ENCODE measurements at places on chromosomes 16 and 17.

- DNase-seq: no peak
These were observed 828 bp downstream of the EMP2 start for GRCh38 chr16:10579575-10579964.

DNA sequence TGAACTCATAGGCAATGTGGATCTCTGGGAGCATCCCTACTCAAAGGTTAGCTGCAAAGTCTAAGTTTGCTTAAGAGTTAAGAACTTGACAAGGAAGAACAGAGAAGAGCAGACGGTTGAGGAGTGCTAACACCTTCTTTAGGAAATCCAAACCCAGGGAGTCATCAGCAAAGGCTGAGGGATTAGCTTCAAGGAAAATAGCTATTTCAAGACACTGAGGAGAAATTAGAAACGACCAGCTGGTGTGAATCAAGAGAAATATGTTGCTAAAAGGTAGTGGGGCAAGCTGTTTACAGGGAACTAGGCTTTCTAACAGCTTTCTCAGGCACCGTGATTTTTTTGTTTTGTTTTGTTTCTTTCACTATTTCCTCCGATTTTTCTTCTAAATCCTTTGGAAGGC lies 90.7 kb downstream of the CDH8 start:
- DNase-seq: no peak

DNA sequence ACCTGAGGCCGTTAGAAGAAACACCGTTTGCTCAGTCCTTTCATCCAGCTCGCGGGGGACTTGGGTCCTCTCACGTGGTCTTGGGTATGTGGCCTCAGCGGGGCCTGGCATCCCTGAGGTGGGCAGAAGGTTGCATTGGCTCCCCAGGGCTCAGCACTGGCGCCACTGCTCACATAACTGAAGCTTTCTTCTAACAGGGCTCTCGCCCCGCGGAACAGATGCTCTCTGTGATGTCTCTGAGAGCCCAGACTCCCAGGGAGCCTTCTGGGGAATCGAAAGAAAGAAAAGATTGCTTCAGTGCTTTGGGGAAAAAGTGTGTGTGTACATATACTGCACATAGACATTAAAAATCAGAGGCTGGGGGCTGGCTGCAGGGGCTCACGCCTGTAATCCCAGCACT lies 10.1 kb downstream of the MGRN1 start:
- DNase-seq: no peak

GRCh38 chr17:82492643-82493225 lies 26.8 kb upstream of the FOXK2 start:
- no peak for DNase-seq

- DNase-seq: no peak
These were observed 41.8 kb downstream of the TNRC6C start for GRCh38 chr17:78000341-78000740.

- no peak for DNase-seq
These were observed 49.7 kb upstream of the CCL2 start for GRCh38 chr17:34205401-34205800.

DNA sequence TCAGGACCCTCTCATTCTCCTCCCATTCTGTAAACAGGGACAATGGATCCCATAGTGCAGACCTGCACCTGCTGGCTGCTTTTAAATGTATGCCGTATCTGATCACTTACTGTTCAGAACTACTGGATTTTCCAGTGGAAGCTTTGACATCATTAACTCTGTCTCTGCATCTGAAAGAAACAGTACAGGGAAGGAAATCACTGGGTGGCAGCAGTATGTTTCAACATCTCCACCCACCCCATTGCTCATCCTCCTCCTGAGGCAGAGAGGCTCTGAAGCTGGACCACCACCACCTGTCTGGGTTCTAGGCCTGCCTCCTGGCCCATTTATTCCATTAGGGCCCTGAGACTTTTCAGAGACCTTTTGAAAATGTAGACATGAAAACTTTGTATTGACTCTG lies 2.6 kb downstream of the CCL15 start:
- DNase-seq: no peak

DNA sequence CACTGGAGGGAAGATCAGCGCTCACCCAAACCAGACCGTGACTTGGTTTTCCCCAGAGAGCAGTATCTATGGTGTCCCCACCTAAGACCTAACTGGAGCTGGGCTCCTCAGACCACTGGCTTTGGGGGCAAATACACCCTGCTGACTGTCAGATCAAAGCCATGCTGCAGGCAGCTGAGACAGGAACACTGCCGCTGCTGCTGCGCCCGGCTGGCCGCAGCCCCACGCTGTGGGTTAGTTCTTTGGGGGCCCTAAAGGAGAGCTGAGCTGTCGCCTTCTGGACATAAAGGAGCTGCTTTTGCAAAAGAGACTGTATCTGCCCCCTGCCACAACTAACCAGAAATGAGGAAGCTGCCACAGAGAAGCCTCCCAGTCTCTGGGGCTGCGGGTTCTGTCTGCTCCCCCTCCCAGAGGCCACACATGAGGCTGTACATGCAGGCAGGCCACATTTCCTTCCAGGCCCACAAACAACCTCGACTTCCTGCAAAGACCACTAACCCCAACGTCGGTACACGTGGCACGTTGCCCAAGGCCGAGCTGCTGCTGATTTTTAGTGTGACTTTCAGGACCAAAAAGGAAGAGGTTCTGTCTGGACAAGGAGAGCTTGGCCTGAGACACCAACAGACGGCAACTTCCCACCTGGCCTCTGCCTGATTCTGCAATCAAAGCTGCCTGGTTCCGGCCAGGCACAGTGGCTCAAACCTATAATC lies 18.2 kb upstream of the ABR start:
- peak; percentile 76 for DNase-seq

GRCh38 chr17:10311131-10311530 lies 61.7 kb downstream of the MYH13 start:
- DNase-seq: no peak

DNA sequence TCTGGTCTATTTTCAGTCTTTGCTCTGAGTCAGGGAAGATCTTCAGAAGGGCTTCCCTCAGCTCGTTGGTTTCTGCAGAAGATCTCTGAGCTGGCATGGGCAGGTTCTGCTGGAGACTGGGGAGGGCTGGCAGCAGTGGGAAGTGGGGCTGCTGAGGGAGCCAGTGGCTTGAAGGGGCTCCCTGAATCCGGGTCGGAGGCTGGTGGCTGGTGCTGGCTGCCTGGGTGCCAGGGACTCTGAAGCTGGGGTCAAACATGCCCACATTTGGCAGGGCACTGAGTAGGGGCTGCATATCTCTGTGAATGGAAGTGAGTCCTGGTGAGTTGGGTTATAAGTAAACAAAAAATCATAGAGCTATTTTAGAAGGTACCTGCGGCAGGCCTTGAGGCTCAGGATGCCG lies 67.0 kb downstream of the N4BP1 start:
- no peak for DNase-seq

- peak; percentile 83 for DNase-seq
These were observed 7.8 kb downstream of the SUPT4H1 start for GRCh38 chr17:58344047-58344790.

DNA sequence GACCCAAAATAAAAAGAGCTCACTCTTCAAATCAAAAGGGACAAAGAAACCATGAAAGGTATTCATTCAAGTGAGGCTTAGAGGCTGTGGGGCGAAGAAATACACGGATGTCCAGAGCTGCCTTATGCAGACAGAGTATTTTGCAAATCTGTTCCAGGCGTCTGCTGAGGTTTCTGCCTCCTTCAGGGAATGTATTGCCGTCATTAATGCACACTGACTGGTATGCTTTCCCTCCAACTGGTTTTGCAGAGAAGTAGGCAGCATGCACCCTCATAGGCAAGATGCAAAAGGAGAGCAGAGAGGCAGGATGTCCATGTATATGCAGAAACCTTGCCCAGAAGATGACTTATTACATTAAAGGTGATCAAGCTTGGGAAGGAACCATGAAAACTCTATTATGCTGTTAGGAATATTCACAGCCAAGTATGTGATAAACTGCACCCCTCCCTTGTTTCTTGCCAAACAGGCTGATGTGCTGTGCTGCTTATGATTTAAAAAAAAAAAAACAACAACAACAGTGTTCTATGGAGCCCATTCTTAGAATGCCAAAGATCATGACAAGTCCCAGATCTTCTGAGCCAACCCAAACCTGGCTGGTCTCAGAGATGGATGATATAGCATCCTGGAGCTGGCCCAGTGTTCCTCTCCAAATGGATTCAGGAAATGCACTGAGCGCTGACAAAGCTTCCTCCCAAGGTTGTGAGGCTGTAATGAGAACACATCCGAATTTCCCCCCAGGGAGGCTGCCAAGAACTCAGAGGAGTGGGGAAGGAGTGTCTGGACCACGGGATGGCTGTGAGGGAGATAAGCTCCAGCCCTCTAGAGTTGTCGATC lies 77.6 kb upstream of the HLF start:
- DNase-seq: no peak

- peak; percentile 79 for DNase-seq
These were observed 120.9 kb downstream of the MRM1 start for GRCh38 chr17:36722121-36722902.

GRCh38 chr17:27915709-27916108 lies 22.5 kb upstream of the LYRM9 start:
- no peak for DNase-seq

GRCh38 chr17:32479074-32479617 lies 7.6 kb upstream of the CDK5R1 start:
- no peak for DNase-seq

DNA sequence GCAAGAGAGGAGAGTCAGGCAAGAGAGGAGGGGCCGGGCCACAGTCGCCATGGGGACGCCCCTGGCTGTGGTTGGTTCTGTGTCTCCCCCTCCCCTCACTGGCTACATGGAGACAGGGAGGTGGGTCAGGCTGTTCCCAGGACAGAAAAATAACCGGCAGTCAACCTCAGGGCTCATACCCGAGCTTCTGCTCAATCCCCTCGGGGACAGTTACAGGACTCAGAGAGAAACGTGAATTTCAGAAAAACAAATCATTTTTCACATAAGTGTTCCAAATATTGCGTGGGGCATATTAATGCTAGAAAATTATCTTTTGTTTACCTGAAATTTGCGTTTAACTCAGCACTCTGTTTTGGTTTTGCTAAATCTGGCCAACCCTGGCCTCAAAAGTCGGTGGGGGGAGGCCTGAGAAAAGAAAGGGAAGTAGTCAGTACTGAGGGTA lies 22.2 kb upstream of the CPSF4L start:
- no peak for DNase-seq

DNA sequence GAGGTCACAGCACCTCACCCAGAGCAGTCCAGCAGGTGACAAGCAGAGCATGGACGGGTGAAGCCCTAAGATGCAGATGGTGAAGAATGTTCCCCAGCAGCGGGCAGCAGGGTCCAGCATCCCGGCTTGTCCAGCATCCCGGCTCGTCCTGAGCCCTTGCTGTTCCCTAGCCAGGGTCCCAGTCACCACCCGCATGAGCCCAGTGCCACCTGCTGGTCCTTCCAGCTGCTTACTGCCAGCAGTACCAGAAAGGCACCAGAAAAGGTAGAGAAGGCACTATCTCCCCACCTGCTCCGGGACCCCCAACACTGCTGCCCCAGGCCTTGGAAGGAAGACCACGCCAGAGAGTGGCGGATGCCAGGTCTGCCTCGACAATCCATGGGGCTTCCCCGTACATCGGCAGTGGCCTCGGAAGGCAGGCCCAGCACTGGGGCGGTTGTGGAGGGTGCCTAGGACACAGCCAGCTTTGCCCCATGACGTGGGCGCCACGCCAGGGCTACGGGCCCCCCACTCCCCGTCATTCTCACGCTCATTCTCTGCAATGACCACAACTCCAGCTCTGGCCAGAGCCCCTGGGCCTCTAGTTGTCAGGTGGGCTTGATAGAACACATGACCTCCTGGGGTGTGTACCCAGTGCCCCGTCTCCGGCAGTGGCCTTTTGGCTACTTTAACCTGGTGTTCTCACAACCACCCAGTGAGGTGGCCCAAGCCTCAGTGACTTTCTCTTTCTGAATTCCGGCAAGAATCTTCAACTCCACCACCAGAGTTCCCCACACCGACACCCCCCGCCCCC lies 1.4 kb downstream of the CENPX start:
- peak; percentile 49 for DNase-seq

GRCh38 chr16:66020046-66020445 lies 346.4 kb upstream of the CDH5 start:
- no peak for DNase-seq

- peak; percentile 3 for DNase-seq
These were observed 954 bp downstream of the IL32 start for GRCh38 chr16:3066440-3066748.

- DNase-seq: no peak
These were observed 13.2 kb downstream of the PELP1 start for GRCh38 chr17:4690745-4691144.

- peak; percentile 33 for DNase-seq
These were observed 322.0 kb downstream of the MAF start for GRCh38 chr16:79278506-79278905.

DNA sequence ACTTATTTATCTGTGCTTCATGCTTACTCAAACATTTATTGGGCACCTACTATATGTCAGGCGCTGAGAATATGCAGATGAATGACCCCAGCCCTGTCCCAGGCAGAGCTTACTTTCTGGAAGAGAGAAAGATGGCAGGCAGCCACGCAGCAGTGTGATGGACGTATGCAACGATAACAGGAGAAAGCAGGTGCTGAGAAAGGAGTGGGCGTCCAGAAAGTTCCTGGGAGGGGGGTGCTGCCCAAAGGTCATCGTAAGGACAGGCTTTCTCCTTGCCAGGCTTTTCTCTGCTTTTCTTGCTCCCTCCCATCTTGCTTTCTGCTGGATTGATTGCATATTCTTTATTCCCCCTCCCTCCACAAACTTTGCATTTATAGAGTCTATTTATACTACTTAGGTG lies 124.5 kb downstream of the GAS7 start:
- no peak for DNase-seq

GRCh38 chr17:72639711-72640110 lies 452.8 kb downstream of the SLC39A11 start:
- DNase-seq: no peak

All from activated gamma-delta T cell treated with Interleukin-2 at 50 U/mL for 16 hours (primary cell).